ENCODE measurements at places on chromosomes 5 and 9.

DNA sequence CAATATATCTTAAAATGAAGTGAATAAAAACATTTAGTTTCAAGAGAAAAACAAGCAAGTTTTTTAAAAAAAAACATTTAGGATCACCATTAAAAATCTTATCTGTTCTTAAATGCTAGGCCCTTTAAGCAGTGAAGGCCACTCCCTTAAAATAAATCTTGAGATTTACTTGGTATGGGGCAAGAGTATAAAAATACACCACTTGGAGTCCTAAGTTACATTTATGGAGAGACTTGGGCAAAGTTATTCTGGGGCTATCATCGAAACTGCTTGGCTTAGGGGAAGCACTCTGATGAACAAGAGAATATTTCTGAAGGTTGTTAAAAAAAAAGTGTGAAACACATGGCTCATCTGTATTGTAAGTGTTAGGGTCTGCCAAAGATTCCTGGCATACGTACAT lies 97.4 kb downstream of the NR3C1 start:
- no peak for DNase-seq

GRCh38 chr9:7117676-7118561 lies 360.1 kb downstream of the KDM4C start:
- DNase-seq = no peak

DNA sequence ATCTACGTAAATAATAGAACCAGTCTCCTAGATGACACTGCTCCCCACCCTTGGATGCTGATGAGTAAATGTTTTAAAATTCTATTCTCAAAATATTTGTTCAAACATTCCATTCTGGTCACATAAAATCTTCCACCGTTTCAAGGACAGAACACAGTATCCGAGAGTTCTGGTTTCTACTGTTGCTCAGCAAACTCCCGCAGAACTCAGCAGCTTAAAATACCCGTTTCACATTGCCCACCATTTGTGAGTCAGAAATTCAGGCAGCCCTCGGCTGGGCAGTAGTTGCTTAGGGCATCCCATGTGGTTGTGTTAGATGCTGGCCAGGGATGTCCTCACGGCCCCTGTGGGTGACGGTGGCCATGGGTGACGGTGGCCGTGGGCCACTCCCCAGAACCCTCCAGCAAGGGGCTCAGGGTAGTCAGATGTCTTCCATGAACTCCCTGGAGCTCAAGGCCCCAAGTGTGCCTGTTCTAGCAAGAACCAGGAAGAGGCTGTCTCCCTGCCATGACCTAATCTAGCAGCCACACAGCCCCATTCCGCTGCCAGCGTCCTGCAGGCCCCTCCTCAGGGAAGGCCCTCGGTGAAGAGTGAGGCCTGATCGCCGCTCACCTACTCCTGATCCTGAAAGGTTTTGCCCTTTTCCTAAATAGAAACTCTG lies 17.4 kb downstream of the MGAT1 start:
- no peak for DNase-seq

GRCh38 chr5:137096149-137097103 lies 402.7 kb downstream of the SPOCK1 start:
- no peak for DNase-seq

DNA sequence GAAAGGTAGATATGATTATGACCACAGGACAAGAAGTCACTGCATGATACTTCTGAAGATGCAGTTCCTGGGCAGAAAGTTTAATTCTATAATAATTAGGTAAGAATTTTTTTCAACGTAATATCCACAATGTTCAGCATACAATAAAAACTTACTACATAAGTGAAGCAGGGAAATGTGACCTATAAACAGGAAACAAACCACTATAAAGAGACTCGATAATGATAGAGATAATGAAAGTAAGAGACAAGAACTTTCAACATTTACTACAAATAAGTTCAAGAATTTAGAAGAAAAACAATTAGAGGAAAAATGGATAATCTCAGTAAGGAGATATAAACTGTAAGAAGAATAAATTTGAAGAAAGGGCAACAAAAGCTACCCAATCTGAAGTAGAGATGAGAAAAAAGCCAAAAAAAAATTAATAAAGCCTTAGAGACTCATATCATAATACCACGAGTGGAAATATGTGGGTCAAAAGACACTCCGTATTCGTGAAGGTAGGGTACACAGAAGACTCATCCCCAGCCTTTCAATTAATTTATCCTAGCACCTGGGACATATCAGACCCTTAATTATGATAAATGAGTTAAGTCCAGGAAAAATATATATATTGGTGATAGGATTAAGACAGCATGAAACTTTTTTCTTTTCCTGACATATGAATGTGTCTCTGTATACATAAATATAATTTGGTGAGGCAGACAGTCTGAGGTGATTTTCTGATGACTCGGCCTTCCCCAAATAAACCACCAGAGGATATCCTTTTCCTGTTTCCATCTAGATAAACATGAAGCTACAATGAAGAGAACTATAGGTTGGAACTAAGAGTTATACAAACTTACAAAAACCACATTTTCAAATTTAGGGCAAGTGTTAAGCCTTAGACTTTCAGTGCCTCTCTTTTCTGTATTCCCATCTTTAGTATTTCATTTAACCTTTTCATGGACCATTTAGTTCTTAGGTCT lies 120.4 kb downstream of the RAPGEF6 start:
- DNase-seq = peak; percentile 17

- no peak for DNase-seq
These were observed 15.8 kb downstream of the CORO2A start for GRCh38 chr9:98176391-98177259.

DNA sequence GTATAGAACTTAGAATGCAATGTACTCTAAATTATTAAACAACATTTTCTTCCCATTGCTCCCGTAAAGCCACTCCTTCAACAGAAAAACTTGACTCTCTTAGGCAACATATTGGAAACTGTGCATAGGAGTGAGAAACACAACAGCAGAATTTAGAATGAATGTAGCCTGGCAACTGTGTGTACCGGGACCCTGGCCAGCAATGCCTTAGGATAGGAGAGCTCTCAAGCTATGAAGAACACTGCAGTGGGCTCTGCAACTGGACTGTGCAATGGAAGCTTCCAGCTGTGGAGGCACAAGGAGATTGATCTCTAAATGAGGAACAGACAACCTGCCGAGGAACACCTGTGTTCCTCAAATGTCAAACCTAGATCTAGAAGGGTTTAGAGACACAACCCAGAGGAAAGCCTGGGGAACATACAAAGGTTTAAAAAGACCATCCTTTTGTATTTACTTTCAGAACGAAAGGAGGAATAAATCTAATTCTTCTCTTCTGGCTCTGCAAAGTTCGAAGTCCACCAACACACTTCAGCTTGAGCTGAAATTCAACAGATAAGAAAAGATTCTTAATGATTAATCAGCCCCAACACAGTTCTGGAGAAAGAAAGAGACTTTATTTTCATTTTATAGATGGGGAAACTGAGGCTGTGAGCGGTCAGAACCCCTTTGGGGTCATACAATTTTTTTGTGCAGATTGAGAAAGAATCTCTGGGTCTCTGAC lies 51.5 kb upstream of the ARL15 start:
- peak; percentile 49 for DNase-seq

GRCh38 chr5:169767938-169768337 lies 130.9 kb downstream of the DOCK2 start:
- no peak for DNase-seq

GRCh38 chr5:179161901-179162300 lies 101.7 kb downstream of the ZNF354C start:
- DNase-seq = no peak

DNA sequence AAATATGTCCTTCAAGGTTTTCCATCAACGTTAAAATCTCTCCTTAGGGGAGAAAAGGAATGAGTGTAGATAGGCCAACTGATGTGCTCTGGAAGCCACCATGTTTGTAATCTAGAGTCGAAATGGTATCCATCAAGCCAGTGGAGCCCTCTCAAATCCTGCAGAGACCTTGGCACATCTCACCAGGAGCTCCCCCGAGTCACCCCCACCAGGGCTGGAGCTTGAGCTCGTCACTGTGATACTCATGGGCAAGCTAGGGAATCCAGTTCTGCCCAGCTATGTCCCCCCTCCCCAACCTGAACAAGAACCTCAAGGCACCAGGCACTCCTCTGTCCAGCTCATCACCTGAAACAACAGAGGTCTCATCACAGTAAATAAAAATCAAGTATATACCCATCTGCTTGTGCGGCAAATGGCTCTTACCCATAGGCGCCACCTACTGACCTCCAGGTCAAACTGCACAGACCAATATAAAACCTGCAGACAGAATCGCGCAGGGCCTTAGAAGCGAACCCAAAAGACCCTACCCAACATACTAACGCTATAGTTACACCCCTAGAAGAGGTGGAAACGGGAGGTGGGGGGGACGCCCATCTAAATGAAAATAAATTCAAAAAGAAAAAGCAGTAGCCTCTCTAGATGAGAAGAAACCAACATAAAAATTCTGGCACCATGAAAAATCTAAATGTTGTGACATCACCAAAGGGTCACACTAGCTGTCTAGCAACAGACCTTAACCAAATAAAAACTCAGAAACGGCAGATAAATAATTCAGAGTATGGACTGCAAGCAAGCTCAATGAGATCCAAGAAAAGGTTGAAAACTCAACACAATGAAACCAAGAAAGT lies 75.0 kb downstream of the TTC39B start:
- DNase-seq = no peak

- DNase-seq = no peak
These were observed 36.9 kb upstream of the RXRA start for GRCh38 chr9:134289241-134289875.

DNA sequence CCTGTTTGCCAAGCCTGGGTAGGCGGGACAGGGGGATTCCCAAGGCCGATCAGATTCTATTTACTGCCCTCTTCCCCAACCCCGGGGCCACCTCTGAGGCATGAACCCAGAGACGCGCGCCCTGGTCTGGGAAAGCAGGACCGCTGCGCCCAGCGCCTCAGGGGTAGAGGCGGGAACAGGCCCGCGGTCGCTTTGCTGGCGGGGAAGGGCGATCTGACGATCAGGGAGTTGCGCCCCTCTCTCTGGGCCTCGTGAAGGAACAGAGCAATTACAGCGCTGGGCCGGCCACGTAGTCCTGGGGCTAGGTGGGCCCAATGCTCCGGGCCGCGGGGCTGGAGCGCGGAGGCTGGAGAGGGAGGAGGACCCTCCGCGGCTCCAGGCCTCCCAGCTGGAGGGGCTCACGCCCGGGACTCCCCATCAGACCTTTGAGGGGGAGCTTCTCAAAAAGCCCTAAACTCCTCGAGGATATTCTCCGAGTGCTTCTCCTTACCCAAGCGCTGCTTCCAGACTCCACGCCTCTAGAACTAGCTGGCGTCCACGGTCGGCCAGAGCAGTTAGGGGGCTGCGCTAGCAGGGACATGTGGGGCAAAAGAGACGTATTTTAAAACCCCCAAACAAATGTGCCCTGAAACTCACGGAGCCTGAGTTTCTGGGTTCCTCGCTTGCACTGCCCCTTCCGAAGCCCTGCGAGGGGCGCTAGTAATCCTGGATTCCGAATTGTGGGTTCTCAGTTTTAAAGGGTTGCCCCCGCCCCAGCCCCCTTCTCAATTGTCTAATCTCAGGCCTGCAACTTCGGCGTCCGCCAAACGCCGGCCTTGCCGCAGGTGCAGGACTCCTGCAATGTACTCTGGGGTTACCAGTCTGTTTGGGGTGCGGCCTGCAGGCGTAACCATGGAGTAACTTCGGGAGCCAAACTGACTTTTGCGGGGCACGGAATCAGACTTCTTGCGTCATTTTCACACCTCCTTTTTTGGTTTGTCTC lies 57.6 kb downstream of the TMEM174 start:
- no peak for DNase-seq

DNA sequence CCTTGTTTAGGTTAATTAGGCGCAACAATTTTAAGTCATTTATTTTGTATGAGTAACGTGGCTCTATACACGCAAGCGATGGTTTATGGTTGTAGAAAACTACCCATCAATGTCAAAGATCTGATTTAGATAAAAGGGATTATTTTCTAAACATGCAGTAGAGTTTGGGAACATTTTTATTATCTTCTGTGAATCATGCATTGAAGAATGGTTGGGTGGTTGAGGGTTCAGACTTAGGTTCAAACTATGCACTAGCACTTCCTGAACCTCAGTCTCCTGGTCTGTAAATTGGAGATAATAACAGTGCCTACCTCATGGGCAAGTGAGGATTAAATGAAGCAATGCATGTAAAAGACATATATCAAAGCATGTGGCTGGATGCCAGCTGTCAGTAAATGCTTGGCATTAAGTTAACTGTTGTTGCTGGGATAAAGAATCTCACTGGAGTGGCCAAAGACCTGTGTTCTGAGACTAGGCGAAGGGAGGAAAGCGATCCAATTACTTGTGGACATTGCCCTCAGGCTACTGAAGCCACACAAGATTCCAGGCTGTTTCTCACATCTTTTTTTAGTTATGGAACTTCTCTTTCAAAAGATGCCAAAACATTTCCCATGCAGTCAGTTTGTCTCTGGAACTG lies 1.1 kb upstream of the OTULINL start:
- DNase-seq = no peak

GRCh38 chr5:171823269-171823668 lies 37.7 kb downstream of the SMIM23 start:
- DNase-seq = no peak

- DNase-seq = no peak
These were observed 22.6 kb downstream of the OTULIN start for GRCh38 chr5:14687023-14687665.
